ENCODE measurements at places on chromosomes 4 and X.

- DNase-seq = no peak
These were observed 14.1 kb upstream of the BRS3 start for GRCh38 chrX:136473663-136474062.

- DNase-seq = no peak
These were observed 113.0 kb upstream of the VAMP7 start for GRCh38 chrX:155767876-155768769.

DNA sequence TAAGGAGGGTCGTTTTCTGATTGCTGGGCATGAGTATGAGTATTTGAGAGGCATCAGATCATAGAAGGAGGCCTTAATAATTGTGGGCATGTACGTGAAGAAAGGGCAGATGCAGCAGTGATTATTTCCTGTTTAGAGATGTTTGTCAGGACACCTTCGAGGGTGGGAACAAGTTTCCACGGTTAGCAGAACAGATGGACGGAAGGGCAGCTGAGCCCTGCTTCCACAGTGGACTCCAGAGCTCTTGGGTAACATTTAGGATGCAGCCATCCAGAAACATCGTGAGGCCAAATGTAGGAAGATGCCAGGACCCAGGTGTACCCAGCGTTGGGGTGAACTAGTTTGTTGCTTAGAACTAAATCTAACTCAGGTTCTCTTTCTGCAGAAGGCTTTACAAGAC is 231.3 kb upstream of the FAT1 start:
- DNase-seq = no peak

- no peak for DNase-seq
These were observed 58.5 kb upstream of the HELT start for GRCh38 chr4:184959786-184960185.

Data from hippocampal formation (tissue), 2 donors.